Stimulated activated CD4-positive, alpha-beta T cell treated with anti-CD3 and anti-CD28 coated beads, Interleukin-4, amount 100 ng/mL, for 24 hours (primary cell): ENCODE measurements at places on chromosomes 4 and X.

GRCh38 chrX:70264784-70265183 is 3.4 kb upstream of the ARR3 start:
- no peak for DNase-seq

DNA sequence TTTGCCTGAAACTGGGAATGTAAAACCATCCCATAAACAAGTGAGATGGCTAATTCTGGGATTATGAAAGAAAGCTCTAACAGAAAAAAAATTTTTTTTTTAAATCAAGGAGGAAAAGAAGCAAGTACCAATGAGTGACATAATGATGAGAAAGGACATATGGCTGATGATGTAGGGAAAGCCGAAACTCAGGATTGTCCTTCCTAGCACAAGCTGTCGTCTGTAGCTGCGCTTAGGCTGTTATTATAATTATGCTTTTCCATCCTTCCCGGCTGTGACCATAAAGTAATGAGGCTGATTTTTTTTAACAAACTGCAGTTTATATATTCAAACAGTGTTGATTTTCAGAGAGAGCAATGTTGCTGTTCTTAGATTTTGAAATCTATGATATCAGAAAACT is 209.8 kb upstream of the NOCT start:
- no peak for DNase-seq

- DNase-seq = no peak
Measured at GRCh38 chr4:16636912-16637630, 261.4 kb downstream of the LDB2 start.

DNA sequence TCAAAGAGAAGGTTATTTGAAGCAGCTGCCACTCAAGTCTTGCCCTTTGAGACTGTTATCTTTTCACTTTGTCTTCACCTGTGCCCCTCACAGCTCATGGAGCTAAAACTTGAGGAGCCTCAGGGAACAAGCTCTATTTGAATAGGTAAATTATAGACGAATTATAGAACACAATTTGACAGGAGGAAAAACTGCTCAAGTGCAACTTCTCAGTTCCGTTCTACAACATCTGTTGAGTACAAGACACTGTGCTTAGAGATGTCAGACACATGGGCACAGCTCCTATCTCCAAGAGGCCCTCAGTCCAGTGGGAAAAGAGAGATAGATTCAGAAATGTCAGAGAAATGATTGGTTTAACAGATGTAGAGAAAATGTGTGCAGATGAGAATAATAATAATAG is 5.1 kb downstream of the PPP1R2C start:
- DNase-seq = no peak
